AG08396 (cell line): ENCODE measurements at places on chromosomes 3 and 15.

DNA sequence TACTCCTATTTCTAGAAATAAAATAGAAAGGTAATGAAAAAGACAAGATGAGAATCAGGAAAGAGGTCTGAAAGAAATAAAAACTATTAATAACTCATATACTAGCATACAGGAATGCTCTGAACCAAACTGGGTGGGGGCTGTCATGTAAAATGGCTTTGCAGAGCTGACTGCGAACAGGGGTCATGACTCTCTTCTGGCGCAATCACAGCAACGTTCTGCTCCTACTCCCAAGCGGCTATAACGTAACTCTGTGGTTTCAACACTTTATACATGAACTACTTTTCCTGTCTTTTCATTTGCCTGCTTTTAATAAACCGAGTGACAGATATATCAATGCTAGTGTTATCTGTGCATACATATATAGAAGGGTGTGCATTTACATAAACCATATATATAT lies 116.7 kb downstream of the DLG1 start:
- no peak for DNase-seq

GRCh38 chr3:25679166-25679565 lies 14.5 kb upstream of the TOP2B start:
- no peak for DNase-seq

- no peak for DNase-seq
Measured at GRCh38 chr3:31133541-31133940, 239.1 kb upstream of the GADL1 start.

DNA sequence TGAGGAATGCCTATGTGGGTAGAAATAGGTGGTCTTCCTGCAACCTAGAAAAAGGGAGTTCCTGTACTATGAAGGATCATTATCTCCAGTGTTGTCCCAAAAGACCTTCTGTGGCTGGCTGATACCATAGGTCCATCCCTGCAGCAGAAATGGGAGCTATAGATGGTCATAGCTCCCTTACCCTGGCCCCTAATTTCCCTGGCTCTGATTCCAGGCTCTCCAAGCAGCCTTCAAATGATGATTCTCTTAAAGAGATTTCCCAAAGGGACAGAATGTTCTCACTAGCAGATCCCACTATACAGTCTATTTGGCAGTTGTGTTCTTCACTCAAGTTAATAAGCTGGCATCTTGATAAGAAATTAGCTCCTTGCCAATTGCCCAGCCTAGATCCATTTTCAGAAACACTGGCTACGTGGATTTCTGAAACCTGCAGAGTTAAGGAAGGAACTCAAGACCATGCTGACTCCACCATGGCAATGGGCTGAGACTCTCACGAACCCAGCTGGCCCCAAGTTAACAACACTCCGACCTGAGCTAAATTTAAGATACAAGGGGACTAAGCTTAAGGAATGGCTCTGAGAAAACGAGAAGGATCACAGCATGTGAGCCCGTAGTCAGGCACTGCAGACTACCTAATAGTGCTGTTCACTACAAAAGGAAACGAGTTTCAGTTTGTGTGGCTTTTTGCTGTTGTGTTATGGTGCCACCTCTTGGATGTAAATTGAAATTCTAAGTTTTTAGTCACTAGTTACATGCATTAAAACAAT lies 11.4 kb downstream of the C15orf40 start:
- DNase-seq: peak; percentile 69

- no peak for DNase-seq
Measured at GRCh38 chr3:41489231-41489630, 289.9 kb downstream of the CTNNB1 start.

DNA sequence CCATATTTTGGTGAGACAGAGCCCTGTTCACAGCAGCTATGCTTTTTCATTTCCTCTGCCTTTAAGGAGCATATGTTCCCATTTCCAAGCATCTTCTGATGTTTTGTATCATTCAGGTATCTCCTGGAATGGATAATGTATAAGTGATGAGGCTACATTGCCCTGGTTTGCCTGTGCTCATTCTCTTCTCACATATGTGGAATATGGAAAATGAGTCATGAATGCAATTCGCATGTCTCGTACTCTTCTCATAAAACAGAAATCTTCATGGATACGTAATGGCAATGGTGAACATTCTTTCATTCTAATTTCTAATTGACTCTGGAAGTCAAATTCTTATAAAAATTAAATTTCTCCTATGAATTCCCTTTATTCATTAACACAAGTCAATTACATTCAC lies 143.1 kb downstream of the CDIN1 start:
- DNase-seq: no peak

- DNase-seq: no peak
Measured at GRCh38 chr15:45146405-45146804, 16.6 kb downstream of the DUOX1 start.

DNA sequence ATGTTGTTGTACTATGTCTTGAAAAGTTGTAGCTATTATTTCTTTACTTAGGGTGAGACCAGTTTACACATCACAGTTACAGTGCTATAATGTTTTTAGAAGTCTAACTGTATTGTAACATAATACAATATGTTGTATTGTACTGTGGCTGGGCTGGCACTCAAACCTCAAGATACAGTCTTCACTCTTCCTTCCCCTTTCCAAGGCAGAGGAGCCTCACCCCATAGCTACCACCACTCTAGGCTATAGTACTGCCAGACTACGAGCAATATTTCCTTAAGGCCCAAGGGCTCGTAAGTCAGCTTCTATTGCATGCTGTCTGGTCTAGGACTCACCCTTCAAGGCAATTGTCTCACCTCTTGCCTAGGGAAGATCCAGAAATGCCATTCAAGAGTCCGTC lies 597.7 kb downstream of the OTOL1 start:
- no peak for DNase-seq
